ENCODE measurements at places on chromosomes 7 and 10. TPM values are rescaled to one million over a fixed set of nuclear protein-coding genes. Genes with fewer than 3 reads are reported as not detected.

- DNase-seq = no peak
These were observed 63.0 kb downstream of the PIP4K2A start for GRCh38 chr10:22651276-22651980.

KCNIP2 gene
- 4.3 TPM for total RNA-seq

DNA sequence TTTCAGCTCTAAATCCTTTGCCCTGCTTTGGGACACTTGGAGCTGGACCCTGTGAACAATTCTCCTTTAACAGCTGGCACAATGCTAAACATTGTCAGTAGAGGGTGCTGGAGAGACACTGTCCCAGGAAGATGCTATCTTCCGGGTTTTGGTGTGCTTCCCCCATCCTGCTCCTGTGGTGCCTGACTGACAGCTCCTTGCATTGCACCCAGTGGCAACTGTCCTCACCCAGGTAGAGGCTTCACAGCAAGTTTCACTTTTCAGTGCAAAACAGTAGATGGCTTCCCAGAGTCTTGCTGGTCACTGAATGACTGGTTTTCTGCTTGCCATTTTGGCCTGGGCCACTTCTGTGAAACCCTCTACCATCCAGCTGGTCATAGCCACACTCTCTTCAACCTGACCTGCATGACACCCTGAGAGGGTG lies 77.3 kb downstream of the CDC14C start:
- DNase-seq = peak; percentile 83

PTPRZ1 gene
- not detected for total RNA-seq

- DNase-seq = no peak
These were observed 292.8 kb downstream of the SFMBT2 start for GRCh38 chr10:7117806-7118674.
